NCI-H1930 (cell line): ENCODE measurements at places on chromosomes 12 and 14.

DNA sequence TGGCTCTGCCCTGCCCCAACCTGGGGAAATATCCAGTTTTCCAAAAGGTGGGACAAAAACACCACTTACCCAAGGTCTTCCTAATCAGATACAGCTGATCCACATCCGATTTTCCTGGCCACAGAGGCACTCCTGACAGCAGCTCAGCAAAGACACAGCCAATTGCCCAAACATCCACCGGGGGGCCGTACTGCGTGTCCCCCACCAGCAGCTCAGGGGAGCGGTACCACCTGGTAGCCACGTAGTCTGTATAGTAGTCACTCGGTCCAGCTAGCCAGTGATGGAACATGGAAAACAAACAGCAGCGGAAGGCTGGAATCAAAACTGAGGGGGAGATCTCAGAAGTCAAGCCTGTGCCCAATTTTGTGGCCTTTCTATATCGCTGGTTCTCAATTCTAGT, 28.8 kb downstream of the DMAC2L start:
- DNase-seq, result no peak

DNA sequence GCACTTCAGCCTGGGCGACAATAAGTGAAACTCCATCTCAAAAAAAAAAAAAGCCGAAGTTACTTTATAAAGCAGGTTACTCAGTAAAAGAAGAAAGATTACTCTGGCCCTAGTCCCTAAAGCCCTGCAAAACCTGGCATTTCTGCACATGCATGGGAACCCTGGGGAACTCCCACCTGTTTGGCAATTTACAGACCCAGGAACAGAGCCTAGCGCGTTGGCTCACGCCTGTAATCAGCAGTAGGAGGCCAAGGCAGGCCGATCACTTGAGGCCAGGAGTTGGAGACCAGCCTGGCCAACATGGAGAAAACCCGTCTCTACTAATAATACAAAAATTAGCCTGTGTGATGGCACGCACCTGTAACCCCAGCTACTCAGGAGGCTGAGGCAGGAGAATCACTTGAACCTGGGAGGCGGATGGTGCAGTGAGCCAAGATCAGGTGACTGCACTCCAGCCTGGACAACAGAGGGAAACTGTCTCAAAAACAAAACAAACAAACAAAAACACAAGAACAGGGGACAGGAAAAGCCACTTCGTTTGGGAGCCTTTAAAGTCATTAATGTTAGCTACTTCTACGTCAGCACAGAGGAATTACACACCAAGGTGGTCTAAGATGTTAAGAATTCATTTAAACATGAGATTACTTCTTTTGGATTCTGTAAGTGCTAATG, 34.1 kb upstream of the SPTSSA start:
- no peak for DNase-seq

GRCh38 chr14:92637864-92638263, 110.6 kb downstream of the LGMN start:
- no peak for DNase-seq

DNA sequence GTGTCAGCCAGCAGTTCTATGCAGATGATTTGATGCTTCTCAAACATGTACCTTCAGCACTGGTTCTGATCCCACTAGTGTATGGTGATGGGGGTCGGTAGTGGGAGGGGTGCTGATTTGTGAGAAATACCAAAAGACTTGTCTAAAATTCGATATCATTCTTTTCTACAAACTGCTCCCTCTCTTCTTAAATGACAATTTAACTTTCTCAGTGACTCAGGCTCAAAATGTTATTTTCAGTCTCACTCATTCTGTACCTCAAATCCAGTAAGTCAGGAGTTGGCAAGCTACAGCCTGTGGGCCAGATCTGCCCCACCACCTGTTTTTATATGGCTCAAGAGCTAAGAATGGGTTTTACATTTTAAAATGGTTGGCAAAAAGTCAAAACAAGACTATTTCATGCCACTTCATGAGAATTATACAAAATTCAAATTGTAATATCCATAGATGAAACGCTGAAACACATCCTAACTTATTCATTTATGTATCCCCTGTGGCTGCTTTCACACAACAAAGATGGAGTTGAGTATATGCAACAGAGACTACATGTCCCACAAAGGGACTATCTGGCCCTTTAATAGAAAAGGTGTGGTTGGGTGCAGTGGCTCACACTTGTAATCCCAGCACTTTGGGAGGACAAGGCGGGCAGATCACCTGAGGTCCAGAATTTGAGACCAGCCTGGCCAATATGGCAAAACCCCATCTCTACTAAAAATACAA, 6.6 kb upstream of the NOP2 start:
- no peak for DNase-seq

GRCh38 chr12:7207866-7208625, 18.6 kb downstream of the PEX5 start:
- DNase-seq, result no peak

DNA sequence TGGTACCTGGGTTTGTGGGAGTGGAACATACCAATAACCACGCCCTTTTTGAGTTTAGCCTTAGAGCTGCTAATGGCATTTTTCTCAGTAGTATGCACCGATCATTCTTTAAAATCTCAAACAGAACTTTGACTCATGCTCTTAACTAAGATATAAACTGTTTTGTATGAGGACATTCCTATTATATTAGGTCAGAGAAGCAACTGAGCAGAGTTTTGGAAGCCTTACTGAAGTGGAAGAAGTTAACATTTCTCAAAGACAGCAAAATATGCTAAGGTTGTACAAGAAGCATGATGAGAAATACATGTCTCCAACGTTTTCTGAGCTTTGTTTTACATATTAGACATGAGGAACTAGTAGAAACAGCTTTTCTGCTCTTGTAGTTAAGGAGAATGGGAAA, 819.2 kb downstream of the FSCB start:
- DNase-seq, result no peak

GRCh38 chr14:90760591-90761316, 55.5 kb downstream of the TTC7B start:
- no peak for DNase-seq

GRCh38 chr14:34623506-34623905, 6.4 kb downstream of the SNX6 start:
- DNase-seq, result no peak

DNA sequence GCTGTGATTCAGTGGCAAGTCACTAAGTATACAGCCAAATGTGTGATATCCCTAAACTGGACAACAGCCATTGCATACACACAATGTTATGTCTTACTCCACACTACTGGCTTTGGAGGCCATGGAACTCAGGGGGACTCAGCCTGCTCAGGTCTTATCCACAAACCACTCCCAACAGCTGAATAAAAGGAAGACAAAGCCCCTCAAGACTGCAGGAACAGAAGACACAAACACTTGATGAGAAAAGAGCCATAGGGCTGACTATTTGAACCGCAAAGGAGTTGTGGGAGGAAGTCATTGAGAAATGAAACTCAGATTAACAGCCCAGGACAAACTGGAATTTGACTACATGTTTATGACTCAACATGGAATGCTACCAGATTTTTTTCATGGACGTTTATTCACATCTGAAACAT, 40.9 kb downstream of the PTGER2 start:
- no peak for DNase-seq

- DNase-seq, result peak; percentile 61
Measured at GRCh38 chr12:67647799-67648520, 585 bp upstream of the DYRK2 start.
